ENCODE measurements at places on chromosomes 11 and 22. TPM values are rescaled to one million over a fixed set of nuclear protein-coding genes. Genes with fewer than 3 reads are reported as not detected.

GRCh38 chr11:3224401-3225057 is 5.9 kb upstream of the MRGPRG start:
- no peak for DNase-seq
- peaks cover 15% of the 10 kb centered on the region for H3K4me1 ChIP-seq
- H3K27ac ChIP-seq: no peak overlapping the region
- no peak overlapping the region for H3K4me3 ChIP-seq

GRCh38 chr11:134613646-134614045 is 201.6 kb upstream of the B3GAT1 start:
- no peaks in the 10 kb centered on the region for H3K27me3 ChIP-seq
- H3K4me1 ChIP-seq: no peaks in the 10 kb centered on the region
- DNase-seq: no peak
- no peaks in the 10 kb centered on the region for H3K36me3 ChIP-seq

DNA sequence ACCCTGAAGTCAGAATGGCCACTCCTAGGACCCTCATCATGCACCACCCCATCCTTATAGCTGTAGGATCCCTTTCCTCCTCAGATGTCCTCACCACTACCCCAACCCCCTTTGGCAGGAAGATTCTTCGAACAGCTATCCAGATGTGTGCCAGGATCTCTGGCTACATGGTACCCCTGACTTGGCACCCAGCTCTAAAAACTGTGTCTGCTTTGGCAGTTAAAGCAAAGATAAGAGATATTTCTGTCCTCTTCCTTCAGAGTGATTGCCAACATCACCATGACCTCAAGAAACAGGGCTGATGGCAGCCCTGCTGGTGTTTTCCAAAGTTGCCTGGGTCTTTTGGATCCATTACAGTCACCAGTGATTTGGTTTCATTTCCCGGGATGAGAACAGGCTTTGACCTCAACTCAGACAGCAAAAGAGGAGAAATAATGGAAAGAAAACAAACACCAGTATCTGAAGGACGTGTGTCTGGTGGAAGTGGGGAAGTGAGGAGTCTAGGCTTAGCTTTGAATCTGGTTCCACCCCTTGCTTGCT is 4.3 kb upstream of the NRIP3 start:
- H3K4me1 ChIP-seq: peaks cover 17% of the 10 kb centered on the region
- H3K36me3 ChIP-seq: no peaks in the 10 kb centered on the region
- DNase-seq: no peak

Gene HBG1
- total RNA-seq: 612 TPM

DNA sequence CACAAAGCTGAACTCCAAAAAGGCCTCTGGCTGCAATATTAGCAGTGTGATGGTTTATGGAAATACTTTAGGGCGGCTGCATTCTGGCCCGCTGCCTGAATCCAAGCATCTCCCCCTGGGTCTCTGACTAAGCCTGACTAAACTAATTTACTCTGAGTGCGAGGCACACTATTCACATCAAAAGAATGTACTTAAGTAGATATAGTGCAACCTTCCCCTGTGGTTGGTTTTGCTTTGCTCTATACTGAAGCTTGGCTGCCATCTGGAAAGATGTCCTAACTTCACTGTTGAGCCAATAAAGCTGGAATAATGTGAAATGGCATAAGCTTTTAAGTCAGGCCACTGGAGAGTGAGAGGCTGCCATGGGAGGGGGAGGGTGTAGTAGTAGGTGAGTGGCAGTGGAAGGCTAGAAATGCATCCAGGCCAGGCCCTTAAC is 321.6 kb downstream of the AASDHPPT start:
- H3K4me1 ChIP-seq: no peaks in the 10 kb centered on the region
- no peak overlapping the region for H3K27ac ChIP-seq
- DNase-seq: no peak
- H3K36me3 ChIP-seq: no peaks in the 10 kb centered on the region

Gene ABCG4
- 0.28 TPM for total RNA-seq

Gene CRYBA4
- 0.47 TPM for total RNA-seq

- H3K36me3 ChIP-seq: no peaks in the 10 kb centered on the region
- H3K27ac ChIP-seq: no peak overlapping the region
- DNase-seq: no peak
- peaks cover 22% of the 10 kb centered on the region for H3K4me1 ChIP-seq
- no peak overlapping the region for H3K4me3 ChIP-seq
- no peaks in the 10 kb centered on the region for H3K27me3 ChIP-seq
Observed at GRCh38 chr11:123564221-123564620, 90.2 kb downstream of the SCN3B start.

DNA sequence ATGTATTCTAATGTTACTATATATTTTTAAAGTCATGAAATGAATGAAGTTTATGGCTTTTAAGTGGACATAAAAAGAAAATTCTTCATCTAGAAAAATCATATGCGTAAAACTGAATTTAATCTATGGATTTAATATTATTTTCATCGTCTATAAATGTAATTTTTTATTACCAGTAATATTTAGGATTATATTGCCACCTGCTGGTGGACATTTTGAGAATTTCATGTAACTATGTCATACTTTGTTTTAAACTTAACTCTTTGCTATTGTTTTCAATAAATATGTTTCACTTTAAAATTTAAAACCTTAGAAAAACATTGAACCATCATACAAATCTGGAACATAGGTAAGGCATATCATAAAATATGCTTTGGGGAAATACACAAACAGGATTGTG is 66.5 kb upstream of the CEP126 start:
- no peak overlapping the region for H3K4me3 ChIP-seq
- H3K27me3 ChIP-seq: no peaks in the 10 kb centered on the region
- DNase-seq: no peak
- H3K27ac ChIP-seq: no peak overlapping the region
- H3K4me1 ChIP-seq: no peaks in the 10 kb centered on the region

GRCh38 chr22:48371391-48371790 is 1456.3 kb downstream of the BRD1 start:
- no peak for DNase-seq
- no peaks in the 10 kb centered on the region for H3K36me3 ChIP-seq
- no peak overlapping the region for H3K27ac ChIP-seq
- H3K4me1 ChIP-seq: no peaks in the 10 kb centered on the region
- H3K4me3 ChIP-seq: no peak overlapping the region

GRCh38 chr11:45967506-45967905 is 45.0 kb downstream of the LARGE2 start:
- peaks cover 19% of the 10 kb centered on the region for H3K36me3 ChIP-seq
- H3K4me1 ChIP-seq: no peaks in the 10 kb centered on the region
- no peak overlapping the region for H3K27ac ChIP-seq

DNA sequence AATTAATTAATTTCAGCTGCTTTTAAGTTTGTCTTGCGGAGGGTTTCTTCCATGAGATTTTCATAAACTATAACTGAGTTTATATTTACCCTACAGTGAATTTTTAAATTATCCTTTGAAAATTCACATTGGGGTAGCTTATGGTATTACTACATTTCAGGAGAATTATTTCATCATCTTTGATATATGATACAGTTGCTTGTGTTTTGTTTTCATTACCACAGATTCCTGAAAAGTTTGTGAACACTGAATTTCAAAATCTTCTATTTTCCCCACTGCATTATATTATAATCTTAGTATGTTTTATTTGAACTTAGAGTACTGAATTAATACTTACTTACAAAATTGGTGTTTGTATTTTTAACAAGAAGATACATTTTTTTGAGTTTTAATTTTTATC is 24.4 kb downstream of the METTL15 start:
- H3K27ac ChIP-seq: no peak overlapping the region
- DNase-seq: no peak
- H3K4me3 ChIP-seq: no peak overlapping the region
- H3K27me3 ChIP-seq: no peaks in the 10 kb centered on the region
- H3K4me1 ChIP-seq: no peaks in the 10 kb centered on the region

GRCh38 chr11:86593833-86594232 is 78.6 kb downstream of the ME3 start:
- no peaks in the 10 kb centered on the region for H3K36me3 ChIP-seq
- H3K4me3 ChIP-seq: no peak overlapping the region

DNA sequence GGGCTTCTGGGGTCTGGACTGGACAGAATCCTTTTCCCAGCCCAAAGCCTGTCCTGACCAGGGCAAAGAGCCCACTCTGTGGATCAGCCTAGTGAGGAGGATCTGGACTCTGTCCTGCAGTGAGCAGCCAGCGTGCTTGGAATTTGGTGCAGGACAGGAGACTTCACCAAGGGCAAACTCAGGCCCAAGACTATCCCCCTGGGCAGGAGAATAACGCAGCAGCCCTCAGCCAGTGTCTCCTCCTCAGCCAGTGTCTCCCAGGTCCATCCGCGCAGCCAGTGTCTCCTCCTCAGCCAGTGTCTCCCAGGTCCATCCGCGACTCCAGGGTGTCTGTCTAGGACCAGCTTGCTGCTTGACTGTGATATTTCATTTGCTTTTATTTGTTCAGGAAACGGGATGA is 1334.0 kb downstream of the TBC1D22A start:
- no peaks in the 10 kb centered on the region for H3K27me3 ChIP-seq
- DNase-seq: no peak

Gene BBOX1
- total RNA-seq: 0.42 TPM

Gene ZNF214
- total RNA-seq: 0.57 TPM

DNA sequence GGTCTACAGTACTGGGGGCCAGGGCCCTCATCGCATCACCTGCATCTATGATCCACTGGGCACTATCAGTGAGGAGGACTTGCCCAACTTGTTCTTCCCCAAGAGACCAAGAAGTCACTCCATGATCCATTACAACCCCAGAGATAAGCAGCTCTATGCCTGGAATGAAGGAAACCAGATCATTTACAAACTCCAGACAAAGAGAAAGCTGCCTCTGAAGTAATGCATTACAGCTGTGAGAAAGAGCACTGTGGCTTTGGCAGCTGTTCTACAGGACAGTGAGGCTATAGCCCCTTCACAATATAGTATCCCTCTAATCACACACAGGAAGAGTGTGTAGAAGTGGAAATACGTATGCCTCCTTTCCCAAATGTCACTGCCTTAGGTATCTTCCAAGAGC is 3.8 kb upstream of the PPFIBP2 start:
- no peak overlapping the region for H3K27ac ChIP-seq
- H3K27me3 ChIP-seq: peaks cover 11% of the 10 kb centered on the region
- no peak for DNase-seq
- H3K4me1 ChIP-seq: peaks cover 16% of the 10 kb centered on the region
- no peaks in the 10 kb centered on the region for H3K36me3 ChIP-seq
- no peak overlapping the region for H3K4me3 ChIP-seq

DNA sequence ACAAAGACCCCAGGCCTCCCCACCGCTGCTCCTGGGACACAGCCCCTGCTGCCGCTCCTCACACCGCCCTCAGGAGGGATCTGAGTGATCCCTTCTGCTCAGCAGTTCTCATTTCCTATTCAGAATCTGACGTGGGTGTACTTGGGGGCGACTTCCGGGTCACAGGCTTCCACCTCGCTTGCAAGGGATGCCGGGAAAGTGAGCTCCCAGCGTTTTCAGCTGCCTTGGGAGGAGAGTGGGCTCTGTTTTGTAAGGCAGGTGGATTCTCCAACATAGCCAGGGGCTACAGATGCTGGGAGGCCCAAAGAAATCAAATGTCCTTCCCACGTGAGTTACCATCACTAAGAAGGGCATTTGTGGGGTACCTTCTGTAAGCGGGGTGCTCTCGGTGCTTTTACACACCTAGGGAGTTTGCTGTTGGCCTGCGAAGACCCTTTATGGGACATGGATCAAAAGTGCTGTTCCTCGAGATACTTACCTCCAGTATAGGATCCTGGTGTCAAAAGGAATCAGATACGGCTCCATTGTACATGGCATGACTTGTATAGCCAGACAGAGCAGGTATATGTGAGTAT is 9.7 kb upstream of the LRRC10B start:
- H3K4me1 ChIP-seq: no peaks in the 10 kb centered on the region
- H3K4me3 ChIP-seq: no peak overlapping the region
- DNase-seq: no peak
- H3K27ac ChIP-seq: no peak overlapping the region
- H3K36me3 ChIP-seq: no peaks in the 10 kb centered on the region
- H3K27me3 ChIP-seq: peaks cover 7% of the 10 kb centered on the region

- H3K27me3 ChIP-seq: no peaks in the 10 kb centered on the region
- no peak overlapping the region for H3K27ac ChIP-seq
- DNase-seq: no peak
- no peaks in the 10 kb centered on the region for H3K4me1 ChIP-seq
- no peaks in the 10 kb centered on the region for H3K36me3 ChIP-seq
- H3K4me3 ChIP-seq: no peak overlapping the region
Observed at GRCh38 chr11:86811637-86812321, 11.4 kb downstream of the PRSS23 start.

DNA sequence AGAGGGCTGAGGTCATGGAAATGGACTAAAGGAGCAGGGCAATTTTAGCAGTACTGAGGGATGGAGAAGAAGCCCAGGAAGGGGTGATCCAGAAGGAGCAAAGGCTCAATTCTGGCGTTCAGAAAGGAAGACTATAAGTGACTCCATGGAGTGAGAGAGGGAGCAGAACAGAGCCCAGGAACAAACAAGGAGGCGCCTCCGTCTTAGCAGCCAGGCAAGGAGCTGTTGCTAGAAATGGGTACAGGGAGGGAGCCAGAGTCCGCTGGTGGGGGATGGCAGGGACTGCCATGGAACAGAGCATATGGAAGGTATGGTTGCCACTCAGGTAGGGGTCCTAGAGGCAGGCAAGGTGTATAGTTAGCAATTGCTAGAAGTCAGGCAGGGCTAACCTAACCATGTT is 20.5 kb upstream of the STK33 start:
- H3K27me3 ChIP-seq: no peaks in the 10 kb centered on the region
- no peaks in the 10 kb centered on the region for H3K4me1 ChIP-seq
- H3K36me3 ChIP-seq: peaks cover 2% of the 10 kb centered on the region

Gene OR51B5
- 0.14 TPM for total RNA-seq

DNA sequence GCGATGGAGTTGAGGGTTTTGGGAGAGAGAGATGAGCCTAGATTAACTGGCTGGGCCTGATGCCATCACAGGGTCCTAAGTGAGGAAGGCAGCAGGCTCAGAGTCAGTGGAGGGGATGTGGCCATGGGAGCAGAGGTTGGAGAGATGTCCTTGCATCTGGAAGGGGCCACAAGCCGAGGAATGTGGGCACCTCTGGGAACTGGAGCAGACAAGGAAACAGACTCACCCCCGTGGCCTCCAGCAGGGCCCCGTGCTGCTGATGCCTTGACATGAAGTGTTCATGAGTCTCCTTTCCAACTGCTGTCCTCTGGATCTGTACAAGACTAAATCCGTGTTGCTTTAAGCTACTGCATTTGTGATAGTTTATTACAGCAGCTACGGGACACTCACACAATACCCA is 49.2 kb downstream of the SHISAL1 start:
- no peak for DNase-seq
- H3K4me3 ChIP-seq: no peak overlapping the region
- H3K36me3 ChIP-seq: no peaks in the 10 kb centered on the region
- no peaks in the 10 kb centered on the region for H3K4me1 ChIP-seq

GRCh38 chr11:118092907-118093571 is 6.3 kb upstream of the SMIM35 start:
- no peaks in the 10 kb centered on the region for H3K36me3 ChIP-seq
- no peak overlapping the region for H3K4me3 ChIP-seq
- no peak overlapping the region for H3K27ac ChIP-seq
